Cortex of kidney (tissue), 1 donor: ENCODE measurements at places on chromosomes 12 and 14.

GRCh38 chr14:34496679-34497513 lies 34.9 kb upstream of the SPTSSA start:
- no peak for DNase-seq

DNA sequence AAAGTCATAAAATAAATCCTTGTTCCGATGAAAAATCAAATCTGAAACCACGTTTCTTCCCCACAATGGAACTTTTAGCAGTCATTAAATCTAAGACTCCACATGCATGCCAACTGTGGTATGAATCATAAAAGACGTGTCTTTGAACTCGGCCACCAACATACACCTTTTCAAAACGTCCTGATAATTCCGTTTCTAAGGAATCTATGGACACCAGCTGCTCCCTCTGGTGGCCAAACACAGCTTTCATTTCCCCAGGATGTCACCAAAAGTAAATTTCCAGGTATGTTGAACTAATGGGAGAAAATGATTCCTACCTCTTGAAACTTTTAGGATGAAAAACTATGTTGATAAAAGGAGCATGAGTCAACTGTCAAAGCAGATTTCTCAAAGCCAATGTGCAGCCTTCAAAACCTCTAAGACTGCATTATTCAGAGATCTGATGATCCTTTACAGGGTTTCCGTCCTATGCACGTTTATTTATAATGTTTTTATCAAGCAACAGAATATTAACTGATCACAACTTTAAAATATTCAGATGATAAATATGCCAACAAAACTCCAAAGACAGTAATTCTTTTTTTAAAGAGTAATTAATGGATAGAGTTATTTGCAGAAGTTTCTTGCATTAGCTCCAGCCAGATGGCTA lies 96.2 kb downstream of the CIT start:
- no peak for DNase-seq

DNA sequence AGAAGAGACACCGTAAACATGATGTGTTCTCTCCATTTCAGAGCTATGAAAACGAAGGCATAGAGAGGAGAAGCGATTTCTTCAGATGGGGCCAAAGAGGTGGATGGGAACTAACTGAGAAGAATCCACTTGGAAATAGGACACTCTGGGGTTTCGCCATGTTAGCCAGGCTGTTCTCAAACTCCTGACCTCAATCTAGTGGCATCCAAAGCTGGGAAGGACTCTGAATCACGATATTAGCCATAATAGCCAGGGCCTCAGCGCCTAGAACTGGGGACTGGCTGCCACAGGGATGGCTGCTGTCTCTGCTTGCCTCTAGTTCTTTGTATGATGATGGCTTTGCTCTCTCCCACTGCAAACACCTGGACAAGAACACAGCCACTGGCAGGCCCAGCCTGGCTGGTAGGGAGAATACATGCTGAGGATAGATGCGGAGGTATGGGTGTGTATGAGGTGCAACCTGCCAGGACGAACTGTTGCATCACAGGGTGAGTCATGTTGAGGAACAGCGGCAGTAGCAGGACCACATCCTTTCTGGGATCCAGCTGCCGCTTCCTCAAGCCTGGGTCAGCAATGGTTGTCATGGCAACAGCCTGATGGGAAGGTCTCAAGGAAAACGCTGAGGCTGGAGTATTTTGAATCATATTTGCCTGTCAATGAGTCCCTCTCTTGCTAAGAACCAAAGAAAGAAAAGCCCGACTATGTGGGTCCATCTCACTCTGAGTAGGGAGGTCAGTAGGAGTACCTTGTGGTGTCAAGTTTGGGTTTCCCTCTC lies 31.1 kb downstream of the CCDC177 start:
- no peak for DNase-seq

DNA sequence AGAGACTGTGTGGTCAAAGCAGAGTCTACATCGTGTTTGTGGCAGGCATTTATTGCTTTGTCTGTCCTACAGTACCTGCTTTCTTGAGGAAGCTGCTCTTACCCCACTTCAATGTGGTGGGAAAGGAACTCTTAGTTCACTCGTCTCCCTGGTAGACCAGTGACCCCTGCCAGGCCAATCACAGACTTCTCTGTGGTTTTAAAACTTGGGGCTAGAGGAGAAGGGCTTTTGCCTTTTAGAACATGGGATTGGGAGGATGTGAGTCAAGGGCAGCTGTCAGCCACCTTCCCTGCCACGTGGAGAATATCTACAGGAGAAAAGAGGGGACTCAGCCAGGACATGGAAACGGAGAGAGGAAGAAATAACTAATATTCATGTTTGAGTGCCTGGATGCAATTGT lies 36.8 kb upstream of the TMED10 start:
- no peak for DNase-seq

DNA sequence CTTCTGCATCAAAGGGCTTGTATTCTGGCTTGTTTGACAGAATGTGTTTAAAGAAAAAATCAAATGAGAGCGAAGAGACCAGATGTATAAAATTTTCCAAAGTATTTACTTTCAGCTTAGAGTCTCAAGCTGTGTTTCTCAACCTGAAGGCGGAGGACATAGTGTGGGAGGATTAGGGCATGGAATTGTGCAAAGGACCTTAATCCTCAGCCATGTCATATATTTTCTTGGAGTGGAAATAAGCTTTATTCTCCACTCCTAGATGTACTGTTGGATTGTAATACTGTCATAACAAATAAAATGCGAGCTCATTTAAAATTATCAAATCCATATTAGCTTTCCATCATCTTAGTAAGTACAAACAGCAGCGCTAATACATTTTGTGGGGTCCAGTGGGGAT lies 154.0 kb downstream of the PAH start:
- DNase-seq: no peak

DNA sequence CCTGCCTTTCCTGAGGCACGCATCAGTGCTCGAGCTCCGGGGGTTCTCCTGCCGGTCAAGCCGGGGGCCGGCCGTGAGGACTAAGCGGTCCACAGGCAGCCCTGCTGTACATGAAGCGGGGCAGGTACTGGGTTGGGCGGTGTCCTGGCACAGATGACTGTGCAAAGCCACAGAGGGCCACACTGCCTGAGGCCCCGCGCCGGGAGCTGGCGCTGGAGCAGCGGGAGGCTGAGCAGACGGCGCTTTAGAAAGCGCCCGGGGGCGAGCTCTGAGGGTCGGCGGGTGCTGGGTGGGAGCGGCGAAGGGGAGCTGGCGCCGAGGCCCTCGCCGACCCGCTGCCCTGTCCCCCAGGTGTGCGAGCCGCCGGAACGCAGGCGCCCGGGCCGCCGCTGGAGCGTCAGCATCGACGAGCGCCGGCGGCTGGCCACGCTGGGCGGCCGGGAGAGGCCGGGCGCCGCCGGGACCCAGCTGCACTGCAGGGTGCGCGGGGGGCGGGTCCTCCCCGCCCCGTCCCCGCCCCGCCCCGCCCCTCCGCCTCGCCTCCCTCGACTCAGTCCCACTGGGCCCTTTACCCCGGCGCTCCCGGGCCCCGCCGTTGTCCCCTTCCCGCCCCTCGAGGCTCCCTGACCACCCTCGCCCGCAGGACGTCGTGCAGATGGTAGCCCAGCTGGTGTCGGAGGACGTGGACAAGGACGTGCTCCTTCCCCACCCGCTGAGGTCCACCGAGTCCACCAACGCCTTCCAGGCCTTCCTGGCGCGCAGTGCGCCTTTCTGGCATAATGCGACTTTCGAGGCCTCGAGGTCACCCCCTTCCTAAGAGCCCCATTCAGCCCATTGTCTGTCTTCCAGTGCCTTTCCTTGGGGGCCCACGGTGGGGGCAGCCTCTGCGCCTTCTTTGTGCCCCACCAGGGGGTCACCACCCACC lies 8.3 kb upstream of the MTA1 start:
- DNase-seq: no peak

- DNase-seq: no peak
Observed at GRCh38 chr12:68170726-68171125, 11.2 kb upstream of the IFNG start.

DNA sequence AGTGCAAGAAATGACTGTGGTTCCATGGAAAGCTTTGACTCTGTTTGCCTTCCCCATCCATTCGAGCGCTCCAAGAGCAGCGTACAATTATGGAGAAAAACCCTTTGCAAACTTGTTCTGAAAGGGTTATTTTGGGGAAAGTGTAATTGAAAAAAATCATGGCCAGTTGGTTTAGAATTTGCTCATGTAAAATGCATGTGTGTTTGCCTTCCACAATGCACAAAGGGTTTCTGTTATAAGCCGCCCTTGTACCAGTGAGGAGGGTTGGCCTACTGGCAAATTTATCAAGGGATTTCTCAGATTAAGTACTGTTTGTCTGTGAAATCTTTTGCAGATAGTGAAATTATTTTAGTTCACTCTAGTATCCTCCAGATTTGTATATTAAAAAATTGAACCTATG lies 62.7 kb upstream of the PELI2 start:
- no peak for DNase-seq

DNA sequence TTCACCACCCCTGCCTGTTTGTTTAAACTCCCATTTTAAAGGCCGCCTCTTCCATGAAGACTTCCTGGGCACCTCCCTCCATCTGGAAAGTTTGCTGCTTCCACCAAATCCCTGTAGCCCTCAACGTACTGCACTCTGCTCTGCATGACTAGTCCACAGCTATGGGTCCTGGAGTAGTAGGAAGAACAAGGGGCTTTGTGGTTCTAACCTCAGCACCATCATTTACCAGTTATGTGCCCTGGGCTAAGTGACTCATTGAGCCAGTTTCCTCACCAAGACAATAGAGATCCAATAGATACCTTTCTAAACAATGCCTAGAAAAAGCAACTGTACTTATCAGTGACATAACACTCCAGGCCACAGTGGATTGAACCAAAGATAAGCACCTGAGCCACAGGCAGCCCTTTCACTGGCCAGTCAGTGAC lies 8.5 kb upstream of the LTBP2 start:
- no peak for DNase-seq

DNA sequence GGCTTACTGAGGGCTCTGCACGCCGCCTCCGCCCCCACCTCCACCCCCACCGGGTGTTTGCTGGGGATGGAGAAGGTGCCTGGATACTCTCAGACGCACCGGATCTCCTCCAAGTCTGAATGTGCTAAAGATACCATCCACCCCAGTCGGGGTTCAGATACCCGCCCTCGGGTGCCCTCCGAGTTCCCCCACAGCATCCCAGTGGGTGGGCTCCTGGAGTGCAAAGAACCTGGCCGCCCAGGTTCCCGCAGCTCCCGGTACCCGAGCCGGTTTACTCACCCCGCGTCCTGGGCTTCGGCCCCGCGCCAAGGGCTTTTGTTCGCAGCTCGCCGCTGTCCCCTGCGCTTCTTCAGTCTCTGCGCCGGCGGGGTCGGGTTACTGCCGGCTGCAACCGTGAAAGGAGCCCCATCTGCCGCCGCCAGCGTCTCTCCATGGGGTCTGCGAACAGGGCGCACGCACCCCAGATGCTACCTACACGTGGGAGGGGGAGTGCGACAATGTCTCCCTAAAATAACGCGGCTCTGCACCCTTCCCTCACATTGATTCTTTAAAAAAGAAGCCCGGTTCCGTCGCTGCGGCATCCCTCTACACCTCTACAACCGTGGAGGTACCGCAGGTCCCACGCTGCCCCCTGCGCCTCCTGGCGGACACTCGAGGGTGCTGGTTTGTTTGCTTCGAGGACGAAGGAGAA lies at the start of gene CCDC177:
TSS of gene CCDC177 (minus strand) at position 609 of the 691 bp plus-strand sequence. CDS start 1,249 bp downstream, outside the sequence.
- no peak for DNase-seq

- no peak for DNase-seq
Observed at GRCh38 chr14:25090716-25091454, 40.9 kb upstream of the STXBP6 start.

DNA sequence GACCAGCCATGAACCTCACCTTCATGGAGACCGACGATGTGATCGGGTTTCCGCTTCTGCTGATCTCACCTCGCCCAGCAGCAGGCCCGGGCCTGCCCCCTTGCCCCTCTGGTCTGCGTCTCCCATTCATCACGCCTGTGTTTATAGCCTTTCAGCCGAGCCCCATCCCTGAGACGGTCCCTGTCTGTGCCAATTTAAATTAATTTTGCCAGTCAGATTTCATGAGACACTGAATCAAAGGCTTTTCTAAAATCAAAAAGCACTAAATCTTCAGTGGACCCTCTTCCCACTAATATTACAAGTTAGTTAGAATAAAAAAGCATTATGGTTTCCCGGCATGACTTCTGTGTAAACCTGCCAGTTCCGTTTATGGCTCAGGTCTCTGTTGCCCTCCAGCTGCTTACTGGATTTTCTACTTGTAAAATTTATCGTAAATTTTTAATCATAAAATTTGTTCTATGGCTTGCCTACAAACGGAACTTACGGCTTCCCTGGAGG lies 155.9 kb downstream of the ESRRB start:
- no peak for DNase-seq

- DNase-seq: no peak
Observed at GRCh38 chr12:108131657-108132126, 2.6 kb downstream of the WSCD2 start.

DNA sequence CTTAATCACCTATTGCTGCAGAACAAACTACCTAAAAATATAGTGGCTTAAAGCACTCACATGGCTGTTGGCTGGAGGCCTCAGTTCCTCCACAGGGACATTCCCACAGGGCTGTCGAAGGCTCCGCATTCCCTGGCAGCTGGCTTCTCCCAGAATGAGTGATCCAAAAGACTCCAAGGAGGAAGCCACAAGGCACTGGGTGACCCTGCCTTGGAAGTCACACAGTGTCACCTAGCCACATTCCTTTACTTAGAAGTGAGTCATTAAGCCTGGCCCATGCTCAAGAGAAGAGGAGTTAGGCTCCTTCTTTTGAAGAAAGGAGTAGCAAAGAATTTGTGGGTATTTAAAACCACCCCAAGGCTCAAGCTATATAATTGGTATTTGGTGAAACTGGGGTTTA lies 63.9 kb upstream of the MAP1LC3B2 start:
- no peak for DNase-seq

GRCh38 chr12:13435235-13435933 lies 238.9 kb downstream of the EMP1 start:
- DNase-seq: no peak

GRCh38 chr12:18439541-18439940 lies 178.2 kb downstream of the PIK3C2G start:
- DNase-seq: no peak

GRCh38 chr14:55350461-55350860 lies 61.2 kb downstream of the ATG14 start:
- DNase-seq: no peak

GRCh38 chr12:128079446-128079845 lies 187.5 kb upstream of the TMEM132C start:
- no peak for DNase-seq

DNA sequence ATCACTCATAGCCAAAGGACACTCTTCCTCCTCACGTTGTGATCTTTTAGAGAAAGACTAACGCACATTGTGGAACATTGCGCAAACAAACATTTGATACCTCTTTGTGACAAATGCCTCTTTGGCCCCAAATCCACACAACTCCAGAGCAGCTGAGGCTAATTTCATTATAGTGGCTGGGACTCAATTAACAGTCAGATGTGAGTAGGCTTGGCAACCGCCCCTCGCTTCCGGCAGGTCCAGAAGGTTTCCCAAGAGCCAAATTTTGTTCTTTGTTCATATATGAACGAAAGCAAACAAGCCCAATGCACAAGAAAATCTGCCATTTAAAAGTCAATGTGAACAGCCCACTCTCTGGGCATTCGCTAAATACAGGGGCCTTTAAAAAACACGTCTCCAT lies 273.9 kb downstream of the GLT1D1 start:
- no peak for DNase-seq
